ENCODE measurements at places on chromosomes 2 and 18. TPM values are rescaled to one million over a fixed set of nuclear protein-coding genes. Genes with fewer than 3 reads are reported as not detected.

DNA sequence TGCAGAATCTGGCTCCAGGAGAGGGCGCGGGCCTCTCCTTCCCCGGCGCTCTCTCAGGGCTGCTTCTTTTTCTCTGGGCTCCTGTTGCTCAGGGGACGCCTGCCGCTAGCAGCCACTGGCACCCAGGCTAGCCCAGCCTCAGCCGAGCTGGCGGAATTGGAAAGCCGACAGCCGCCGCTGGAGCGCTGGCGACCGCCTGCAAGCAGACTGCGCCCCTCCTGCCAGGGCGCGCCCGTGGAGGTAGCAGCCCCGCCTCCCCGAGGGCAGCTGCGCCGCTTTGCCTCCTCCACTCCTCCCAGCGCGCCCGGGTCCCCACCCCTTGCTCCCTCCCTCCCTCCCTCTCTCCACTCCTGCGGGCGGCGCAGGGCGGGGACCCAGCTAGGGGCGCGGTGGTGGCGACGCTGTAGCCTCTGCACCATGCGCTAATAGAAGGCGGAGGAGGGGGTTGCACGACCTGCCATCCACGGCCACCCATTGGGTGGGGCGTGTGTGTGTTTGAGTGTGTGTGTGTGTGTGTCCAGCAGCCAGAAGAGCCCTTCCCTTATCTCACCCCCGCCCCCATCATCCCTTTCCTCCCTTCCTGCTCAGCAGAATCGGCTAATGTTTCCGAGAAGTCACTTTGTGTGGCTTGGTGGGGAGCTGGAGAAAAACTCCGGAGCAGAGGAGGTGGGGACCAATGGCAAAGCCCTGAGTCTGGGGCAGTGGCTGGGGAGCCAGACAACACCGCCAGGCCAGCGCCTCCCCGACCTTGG lies at the start of gene SCN9A:
SCN9A (minus strand) TSS at position 209 of the 752 bp plus-strand sequence. CDS start 64,188 bp downstream, outside the sequence.
- peak; percentile 1 for DNase-seq
- H3K36me3 ChIP-seq = no peaks in the 10 kb centered on the region
- H3K27ac ChIP-seq = no peak within 1 kb of the TSS
- H3K4me3 ChIP-seq = peak within 1 kb of the TSS; percentile 83

GRCh38 chr2:69693059-69693774 lies 48.7 kb upstream of the ANXA4 start:
- H3K4me3 ChIP-seq = peak overlapping the region; percentile 78
- no peak for DNase-seq
- peaks cover 46% of the 10 kb centered on the region for H3K4me1 ChIP-seq
- H3K27ac ChIP-seq = peak overlapping the region; percentile 96

- no peak overlapping the region for H3K27ac ChIP-seq
- H3K4me1 ChIP-seq = no peaks in the 10 kb centered on the region
- H3K4me3 ChIP-seq = no peak overlapping the region
Measured at GRCh38 chr2:66699793-66700676, 265.1 kb downstream of the MEIS1 start.

DNA sequence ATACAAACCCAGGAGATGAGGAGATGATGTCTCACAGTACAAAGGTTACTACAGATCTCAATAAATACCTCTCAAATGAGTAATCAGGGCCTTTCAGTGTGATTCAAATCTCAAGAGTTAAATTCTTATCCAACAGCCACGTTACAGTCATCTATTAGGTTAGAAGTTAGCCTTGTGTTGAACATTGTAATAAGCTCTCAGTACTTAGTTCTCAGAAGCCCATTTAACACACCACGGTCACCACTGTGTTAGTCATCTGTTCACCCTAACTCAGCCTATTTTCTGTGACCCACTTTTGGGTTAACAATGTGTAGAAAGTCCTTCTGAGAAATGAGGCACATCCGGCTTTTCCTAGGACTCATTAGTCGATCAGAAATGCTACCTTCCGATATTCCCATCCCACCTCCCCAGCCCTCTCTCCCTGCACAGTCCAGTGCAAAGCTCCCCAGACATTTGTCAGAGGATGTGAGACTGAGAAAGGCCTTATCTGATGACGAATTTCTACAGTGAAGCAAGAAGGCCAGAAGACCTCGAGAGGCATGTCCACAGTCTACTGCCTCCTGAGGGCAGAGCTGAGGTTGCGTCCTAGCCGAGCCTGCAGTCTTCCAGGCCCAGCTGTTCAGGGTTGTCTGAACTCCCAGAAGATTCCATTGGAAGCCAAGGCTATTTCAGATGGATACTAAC lies 92.6 kb downstream of the ACTR2 start:
- H3K27ac ChIP-seq = no peak overlapping the region
- DNase-seq = no peak
- no peaks in the 10 kb centered on the region for H3K4me1 ChIP-seq
- no peaks in the 10 kb centered on the region for H3K36me3 ChIP-seq
- H3K27me3 ChIP-seq = peaks cover 2% of the 10 kb centered on the region
- no peak overlapping the region for H3K4me3 ChIP-seq

- DNase-seq = no peak
- no peaks in the 10 kb centered on the region for H3K27me3 ChIP-seq
- no peak overlapping the region for H3K4me3 ChIP-seq
Measured at GRCh38 chr2:164882276-164882675, 40.7 kb upstream of the COBLL1 start.

The CREB1 gene
- 135 TPM for total RNA-seq

The VAMP5 gene
- 24.7 TPM for total RNA-seq

Data from naive thymus-derived CD8-positive, alpha-beta T cell (primary cell).